ENCODE measurements at places on chromosomes 2 and 18. TPM values are rescaled to one million over a fixed set of nuclear protein-coding genes. Genes with fewer than 3 reads are reported as not detected.
A peak's percentile ranks its signal among the peaks of the same experiment; 100 is the strongest.

Gene ITM2C
- 29.6 TPM for total RNA-seq

Gene SPATA3
- total RNA-seq: not detected

DNA sequence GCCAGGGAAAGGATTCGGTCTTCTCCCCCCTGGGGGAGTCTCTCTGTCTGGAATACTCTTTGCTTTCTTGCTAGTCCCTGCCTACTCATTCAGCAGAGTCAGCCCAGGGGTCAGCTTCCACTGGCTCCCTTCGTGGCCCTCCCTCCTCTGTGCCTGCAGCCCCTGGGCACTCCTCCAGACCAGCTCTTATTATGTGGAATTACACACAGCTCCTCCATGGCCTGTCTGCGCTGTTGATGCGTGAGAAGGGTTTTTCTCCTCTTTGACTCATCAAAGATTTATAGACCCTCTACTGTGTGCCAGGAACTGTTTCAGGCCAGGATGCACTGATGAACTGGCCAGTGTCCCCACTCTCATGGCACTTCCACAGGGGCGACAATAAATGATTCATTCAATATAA is 44.4 kb downstream of the ST8SIA5 start:
- no peak for DNase-seq

DNA sequence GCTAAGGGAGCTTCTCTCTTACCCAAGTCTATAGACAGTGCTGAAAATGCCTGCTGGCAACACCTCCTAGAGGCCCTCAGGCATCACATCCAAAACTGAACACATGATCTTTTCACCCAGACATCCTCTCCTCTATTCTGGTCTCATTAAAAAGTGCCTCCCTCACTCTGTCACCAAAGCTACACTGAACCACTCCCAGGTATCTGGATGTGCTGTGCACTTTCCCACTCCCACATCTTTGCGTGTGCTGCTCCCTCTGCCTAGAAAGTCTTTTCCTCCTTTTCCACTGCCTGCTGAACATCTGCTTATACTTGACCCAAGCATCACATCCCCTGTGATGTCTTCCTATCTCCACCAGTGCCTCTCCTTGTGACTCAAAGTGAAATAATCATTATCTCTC is 26.1 kb upstream of the STPG4 start:
- no peak for DNase-seq

- DNase-seq: no peak
Measured at GRCh38 chr2:226837787-226838603, 2.1 kb downstream of the RHBDD1 start.

DNA sequence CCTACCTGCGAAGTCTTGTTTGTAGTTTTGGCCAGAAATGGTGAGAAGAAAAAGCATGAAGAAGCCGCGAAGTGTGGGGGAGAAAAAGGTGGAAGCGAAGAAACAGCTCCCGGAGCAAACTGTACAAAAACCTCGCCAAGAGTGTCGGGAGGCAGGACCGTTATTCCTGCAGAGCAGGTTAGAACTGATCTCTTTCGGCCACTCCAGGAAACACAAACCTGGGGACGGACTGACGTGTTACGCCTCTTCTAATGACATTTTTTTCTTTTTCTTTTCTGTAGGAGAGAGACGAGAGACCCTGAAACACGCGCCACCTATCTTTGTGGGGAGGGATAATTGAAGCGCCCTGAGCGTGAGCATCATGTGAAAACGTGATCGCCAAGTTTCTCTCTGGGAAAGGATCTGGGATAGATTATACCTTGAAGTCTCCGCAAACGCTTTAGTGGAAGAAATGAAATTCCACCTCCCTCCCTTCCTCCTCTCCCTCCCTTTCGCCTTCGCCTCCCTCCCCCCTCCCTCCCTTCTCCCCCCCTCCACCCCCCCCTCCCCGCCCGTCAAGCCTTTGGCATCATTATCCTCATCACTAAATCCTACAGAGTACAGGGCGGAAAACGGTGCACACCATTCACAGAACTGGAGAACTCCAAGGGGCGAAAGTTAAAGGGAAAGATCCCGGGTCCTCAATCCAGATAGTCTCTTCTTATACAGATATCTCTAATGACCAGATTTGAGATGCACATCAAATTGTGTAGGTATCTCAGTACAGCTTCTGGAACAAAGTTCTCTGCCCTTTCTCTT is at the start of gene ZEB2:
Gene ZEB2, minus strand, starts transcription at position 186 of the 798 bp plus-strand sequence. CDS start 2,769 bp downstream, outside the sequence.
- DNase-seq: peak; percentile 73

- DNase-seq: no peak
Measured at GRCh38 chr2:128577141-128577930, 258.7 kb upstream of the HS6ST1 start.

DNA sequence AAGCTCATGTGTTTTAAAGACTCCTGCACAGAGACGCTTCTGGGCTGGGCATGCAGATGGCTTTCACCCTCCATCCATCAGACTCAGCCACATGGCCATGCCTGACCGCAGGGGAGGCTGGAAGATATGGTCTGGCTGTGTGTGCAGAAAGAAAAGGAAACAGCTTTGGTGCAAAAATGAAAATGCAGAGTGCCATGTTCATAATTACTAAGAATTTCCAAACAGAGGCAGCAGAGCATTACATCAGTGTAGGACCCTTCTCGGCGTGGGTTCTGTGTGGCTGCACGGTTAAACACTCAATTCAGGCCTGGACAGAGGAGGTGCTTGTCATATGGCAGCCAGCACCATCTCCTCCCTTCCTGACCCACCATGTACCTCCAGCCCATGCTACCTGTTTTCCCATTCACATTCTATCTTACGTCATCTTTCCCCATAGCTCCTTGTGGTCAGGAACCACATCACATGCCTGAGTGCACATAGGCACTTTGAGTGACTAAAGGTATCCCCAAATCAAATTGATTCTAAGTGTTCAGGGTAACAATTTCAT is 200.3 kb upstream of the ID2 start:
- DNase-seq: no peak

- DNase-seq: no peak
Measured at GRCh38 chr2:182818501-182818900, 47.9 kb downstream of the FRZB start.

DNA sequence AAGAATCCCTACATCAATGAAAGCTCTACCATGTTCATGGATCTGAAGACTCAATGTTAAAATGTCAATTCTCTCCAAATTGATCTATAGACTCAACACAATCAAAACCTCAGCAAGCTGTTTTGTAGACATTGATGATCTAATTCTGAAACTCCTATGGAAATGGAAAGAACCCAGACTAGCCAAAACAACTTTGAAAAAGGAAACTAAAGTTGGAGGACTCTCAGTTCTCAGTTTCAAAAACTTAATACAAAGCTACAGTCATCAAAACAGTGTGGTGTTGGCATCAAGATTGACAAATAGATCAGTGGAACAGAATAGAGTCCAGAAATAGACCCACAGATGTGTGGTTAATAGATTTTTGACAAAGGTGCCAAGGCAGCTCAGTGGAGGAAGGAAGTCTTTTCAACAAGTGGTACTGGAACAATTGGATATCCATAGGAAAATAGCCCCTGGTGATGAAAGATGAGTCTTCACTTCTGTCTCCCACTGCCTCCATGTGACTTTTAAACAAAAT is 30.4 kb downstream of the LBH start:
- no peak for DNase-seq
